ENCODE measurements at places on chromosomes 3 and 15. TPM values are rescaled to one million over a fixed set of nuclear protein-coding genes. Genes with fewer than 3 reads are reported as not detected.

The POLQ gene
- 8.2 TPM for polyA plus RNA-seq

The ARGFX gene
- polyA plus RNA-seq = not detected

DNA sequence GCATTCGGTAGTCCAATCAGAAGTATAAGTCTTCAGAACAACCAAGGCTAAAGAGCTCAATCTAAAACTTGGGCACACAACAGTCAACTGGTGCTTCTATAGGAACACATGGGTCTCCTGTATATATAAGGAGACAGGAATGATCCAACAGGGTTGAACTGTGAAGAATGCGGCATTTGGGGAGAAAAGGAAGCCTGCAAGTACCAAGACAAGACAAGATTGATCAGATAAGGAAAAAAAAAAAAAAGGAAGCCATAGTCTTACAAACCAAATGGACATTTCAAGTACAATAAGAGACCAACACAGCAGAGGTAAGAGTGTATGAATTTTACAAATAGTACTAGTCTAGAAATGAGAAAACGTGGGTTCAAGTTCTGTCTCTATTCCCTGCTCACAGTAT, 6.5 kb downstream of the CPEB1 start:
- no peak for DNase-seq

- DNase-seq = no peak
Measured at GRCh38 chr15:31393444-31394091, 66.9 kb downstream of the KLF13 start.

Data from A549 (cell line).